CMK (cell line): ENCODE measurements at places on chromosomes 6 and 20.

- no peak for DNase-seq
Observed at GRCh38 chr6:131802347-131802746, 5.5 kb upstream of the ENPP1 start.

GRCh38 chr6:143233554-143234285, 173.0 kb downstream of the AIG1 start:
- DNase-seq = no peak

DNA sequence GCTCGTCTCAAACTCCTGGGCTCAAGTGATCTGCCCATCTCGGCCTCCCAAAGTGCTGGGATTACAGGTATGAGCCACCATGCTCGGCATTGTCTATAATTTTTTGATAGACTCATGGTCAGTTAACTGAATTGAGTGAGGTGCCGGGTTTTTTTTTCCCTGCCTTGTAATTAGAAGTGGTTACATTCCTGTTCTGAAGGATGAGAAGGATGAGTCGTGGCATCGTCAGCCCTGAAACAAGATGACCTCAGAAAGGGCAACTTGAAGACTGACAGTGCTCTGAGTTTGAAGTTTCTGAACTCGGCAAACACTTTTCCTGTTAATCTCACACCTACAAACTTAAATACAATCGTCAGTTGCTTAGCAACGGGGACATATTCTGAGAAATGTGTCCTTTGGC, 158.7 kb upstream of the PDE10A start:
- DNase-seq = no peak

DNA sequence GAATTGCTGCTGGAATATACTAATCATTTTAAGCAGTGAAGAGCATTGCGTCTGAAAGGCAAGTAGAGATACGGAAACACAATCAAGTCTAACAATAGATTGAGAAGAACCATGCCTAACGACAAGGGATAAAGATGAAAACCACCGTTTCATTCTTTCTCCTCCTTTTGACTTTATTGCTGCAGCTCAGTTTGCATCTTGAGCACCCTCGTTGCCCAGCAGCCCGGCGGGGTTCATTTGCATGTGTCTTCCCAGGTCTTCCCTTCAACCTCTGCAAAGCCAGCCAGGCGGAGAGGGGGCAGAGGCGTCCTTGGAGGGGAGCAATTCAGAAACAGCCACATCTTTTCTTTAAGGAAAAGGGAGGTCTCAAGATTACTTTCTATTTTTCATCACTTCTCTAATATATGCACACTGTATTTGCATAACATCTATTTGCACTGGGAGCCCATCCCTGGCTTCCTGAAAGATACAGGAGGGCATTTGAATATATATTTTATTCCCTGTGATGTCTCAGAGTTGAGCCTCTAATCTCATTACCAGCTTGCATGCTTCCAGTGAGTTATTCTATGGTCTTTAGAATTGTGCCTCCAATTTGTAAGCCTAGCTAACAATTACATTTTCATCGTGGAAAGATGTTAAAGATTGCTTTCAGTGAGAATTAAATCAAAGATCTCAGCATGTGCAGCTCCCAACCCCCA, 18.7 kb upstream of the PXDC1 start:
- no peak for DNase-seq

GRCh38 chr6:166437661-166438060, 54.9 kb upstream of the MPC1 start:
- no peak for DNase-seq

DNA sequence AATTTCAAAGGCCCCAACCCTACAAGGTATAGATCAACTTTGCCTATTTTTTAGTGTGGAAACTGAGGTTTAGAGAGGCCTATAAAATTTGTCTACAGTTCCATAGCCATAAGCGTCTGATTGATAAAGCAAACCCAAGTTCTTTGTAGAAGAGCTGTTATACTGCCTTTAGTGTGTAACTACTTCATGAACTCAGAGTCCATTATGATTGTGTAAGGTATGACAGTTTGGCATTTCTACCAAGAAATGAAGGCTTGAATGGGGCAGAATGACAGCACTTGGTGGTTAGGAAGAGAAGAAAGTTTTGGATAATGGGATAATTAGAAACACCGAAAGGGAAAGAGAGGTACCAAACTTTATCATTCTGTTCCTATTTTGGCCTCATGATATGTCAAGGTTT, 38.1 kb downstream of the SMAP1 start:
- DNase-seq = no peak

DNA sequence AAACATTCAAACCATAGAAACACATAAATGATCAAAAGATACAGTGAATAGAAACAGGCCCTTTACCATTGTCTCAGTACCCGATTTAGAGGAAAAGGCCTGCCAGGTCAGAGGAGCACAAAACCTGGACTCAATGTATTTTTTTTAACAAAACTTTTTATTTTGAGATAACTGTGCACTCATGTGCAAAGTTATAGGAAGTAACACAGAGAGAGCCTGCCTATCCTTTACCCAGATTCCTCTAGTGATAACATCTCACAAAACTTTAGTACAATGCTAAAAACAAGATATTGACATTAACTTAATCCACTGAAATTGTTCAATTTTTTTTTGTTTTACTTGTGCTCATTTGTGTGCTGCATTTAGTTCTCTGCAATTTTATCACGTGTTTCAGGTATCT, 36.8 kb upstream of the SAMD3 start:
- DNase-seq = no peak

DNA sequence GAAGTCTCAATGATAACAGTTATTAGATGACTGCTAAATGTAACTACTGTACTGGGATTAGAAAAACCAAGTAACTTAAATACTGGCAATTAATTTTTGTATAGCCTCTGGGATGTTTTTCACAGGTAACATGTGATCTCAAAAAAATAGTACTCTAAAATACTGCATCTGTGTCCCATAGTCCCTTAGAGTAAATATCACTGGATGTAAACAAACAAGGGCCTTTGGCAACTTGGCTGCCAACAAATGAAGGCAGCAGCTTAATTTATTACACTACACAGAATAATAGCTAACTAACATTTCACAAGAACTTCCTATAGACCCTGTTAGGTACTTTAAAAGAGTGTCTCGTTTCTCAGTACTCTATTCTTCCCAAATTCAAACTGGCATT, 14.0 kb downstream of the ARHGAP18 start:
- no peak for DNase-seq

DNA sequence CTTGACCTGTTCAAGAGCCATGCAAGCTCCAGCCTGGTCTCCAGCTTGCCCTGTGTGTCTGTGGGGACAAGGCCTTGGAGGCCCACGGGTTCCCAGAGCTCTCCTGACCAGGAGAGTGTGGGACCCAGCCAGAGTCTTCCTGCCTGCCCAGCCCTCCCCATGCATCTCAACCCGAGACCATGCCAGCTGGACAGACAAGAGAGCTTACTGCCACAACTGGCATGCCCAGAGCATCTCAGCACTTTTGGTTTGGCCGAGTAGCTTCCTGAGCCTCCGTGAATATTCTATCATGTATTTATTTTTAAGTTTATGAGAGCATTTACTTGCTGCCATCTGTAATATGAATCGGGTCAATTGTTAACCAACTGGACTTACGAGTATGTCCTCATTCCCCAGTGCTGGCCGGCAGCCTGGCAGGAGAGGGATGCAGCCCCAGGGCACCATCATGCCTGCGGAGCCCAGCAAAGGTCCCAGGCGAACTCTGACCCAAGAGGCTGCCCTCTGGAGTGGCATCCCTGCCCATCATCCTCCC, 14.9 kb downstream of the IP6K3 start:
- no peak for DNase-seq

GRCh38 chr20:37944456-37944981, 41.6 kb downstream of the VSTM2L start:
- DNase-seq = no peak

GRCh38 chr20:16437387-16437996, 135.8 kb downstream of the KIF16B start:
- DNase-seq = no peak

GRCh38 chr6:74044417-74045096, 348.6 kb downstream of the CD109 start:
- DNase-seq = no peak
